ENCODE measurements at places on chromosomes 1 and 21.
A peak's percentile ranks its signal among the peaks of the same experiment; 100 is the strongest.

GRCh38 chr21:45827302-45827692, 154.3 kb upstream of the COL6A1 start:
- no peak for DNase-seq

DNA sequence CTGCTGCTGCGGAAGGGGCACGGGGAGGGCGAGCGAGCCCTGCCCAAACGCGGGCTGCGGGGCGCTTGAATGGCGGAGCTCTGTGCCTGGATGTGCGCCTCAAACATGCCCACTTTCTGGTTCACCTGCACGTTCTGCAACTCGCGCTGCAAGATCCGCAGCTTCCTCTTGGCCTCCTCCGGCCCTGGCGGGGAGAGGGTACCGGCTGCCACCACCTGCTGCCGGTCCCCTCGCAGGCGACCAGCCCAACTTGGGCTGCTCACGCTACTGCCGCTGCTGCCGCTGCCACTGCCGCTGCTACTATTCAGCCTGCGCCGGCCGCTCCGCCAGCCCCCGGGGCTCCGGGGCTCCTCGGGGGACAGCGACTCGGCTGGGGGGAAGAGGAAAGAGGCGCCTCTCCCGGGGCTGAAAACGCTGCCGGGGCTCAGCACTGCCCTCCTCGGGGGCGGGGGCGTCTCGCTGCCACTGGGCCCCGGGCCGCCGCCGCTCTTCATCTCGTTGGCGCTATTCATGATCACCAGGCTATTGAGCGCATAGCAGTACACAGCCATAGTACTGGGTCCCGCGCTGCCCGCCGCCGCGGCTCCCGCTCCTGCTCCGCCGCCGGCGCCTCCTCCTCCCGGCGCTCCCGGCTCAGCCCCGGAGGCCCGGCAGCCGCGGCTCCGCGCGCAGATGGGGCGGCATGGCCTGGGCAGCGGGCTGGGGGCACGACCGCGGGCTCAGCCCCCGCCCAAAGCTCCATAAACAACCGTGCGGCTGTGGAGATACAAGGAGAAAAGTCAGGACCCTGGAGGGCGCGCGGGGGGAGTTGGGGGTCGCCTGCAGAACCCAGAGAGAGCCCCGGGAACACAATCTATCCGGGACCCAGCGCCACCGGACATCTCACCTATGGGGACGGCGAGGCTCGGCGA, 1.9 kb downstream of the ITPKB start:
- DNase-seq = no peak

- DNase-seq = no peak
Observed at GRCh38 chr1:209717818-209718217, 13.2 kb downstream of the HSD11B1 start.

DNA sequence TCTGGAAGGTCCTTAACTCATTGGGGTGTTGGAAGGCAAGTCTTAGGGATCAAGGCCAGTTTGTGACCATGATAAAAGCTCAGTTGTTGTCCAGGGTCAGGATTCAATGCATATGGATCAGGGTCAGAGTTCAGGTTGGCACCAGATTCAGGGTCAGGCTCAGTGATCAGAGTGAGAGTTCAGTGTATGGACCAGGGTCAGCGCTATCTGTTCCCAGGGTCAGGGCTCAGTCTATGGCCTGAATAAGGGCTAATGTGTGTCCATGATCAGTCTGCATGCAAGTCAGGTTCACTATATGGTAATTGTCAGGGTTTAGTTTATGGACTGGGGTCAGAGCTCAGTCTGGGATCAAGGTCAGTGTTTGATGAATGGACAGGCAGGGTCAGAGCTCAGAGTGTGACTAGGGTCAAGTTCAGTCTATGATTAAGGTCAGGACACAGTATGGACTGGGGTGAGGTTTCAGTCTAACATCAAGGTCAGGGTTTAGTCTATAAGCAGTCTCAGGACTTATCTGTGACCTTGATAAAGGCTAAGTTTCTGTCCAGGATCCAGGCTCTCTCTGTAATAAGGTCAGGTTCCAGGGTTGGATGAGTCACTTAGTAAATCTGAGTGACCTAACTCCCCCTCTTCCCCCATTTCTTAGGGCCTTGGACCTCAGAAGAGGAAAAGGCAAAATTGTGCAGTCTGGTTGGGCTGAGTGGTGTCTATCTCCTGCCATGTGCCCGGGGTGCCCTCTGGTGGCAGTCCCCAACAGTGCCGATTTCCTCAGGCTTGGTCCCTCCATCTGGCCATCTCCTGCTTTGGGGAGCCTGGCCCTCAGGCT, 23.8 kb downstream of the KNCN start:
- DNase-seq = peak; percentile 53

- DNase-seq = no peak
Observed at GRCh38 chr1:117576236-117576635, 29.6 kb upstream of the TENT5C start.

DNA sequence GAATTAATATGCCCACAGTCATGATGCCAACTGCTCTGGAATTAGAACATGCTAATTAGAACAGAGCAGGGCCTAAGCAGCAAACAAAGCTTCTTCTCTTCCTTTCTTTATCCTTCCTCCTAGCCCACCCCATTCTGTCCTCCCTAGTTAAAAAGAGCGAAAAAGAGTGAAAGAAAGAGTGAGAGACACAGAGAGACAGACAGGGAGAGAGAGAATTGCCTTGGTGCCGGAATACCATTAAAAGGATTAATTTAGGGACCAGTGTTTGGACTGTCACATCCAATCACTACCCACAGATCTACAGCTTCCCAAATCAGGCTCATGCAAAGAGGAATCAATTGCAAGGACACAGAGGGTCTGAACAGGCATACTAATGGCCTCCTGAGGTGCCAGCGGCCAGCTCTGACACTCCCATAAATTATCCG, 7.0 kb downstream of the ERI3 start:
- no peak for DNase-seq

GRCh38 chr1:116150368-116150767, 39.2 kb downstream of the MAB21L3 start:
- DNase-seq = no peak

GRCh38 chr1:6040861-6041415, 4.8 kb upstream of the KCNAB2 start:
- no peak for DNase-seq

DNA sequence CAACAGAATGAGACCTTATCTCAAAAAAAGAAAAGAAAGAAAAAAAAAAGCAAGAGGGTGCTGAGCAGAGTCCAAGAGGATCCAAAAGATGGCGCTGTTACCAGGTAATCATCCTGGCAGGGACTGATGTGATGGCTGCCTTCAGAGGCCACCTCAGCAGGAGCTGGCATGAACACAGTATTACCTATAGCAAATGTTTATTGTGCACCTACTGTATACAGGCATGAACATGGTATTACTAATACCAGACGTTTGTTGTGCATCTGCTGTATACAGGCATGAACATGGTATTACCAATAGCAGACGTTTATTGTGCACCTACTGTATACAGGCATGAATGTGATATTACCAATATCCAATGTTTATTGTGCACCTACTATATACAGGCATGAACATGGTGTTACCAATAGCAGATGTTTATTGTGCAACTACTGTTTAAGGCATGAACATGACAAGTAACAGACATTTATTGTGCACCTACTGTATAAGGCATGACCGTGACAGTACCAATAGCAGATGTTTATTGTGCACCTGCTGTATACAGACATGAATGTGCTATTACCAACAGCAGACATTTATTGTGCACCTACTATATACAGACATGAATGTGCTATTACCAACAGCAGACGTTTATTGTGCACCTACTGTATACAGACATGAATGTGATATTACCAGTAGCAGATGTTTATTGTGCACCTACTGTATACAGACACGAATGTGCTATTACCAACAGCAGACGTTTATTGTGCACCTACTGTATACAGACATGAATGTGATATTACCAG, 115.1 kb upstream of the TMEM51 start:
- no peak for DNase-seq

DNA sequence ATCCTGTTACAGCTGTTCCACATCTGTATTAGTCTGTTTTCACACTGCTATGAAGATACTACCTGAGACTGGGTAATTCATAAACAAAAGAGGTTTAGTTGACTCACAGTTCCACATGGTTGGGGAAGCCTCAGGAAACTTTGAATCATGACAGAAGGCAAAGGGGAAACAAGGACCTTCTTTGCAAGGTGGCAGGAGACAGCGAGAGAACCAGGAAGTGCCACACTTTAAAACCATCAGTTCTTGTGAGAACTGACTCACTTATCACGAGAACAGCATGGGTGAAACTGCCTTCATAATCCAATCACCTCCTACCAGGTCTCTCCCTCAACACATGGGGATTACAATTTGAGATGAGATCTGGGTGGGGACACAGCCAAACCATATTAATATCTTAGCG, 110.3 kb upstream of the TRABD2B start:
- no peak for DNase-seq

- DNase-seq = no peak
Observed at GRCh38 chr1:20361805-20362381, 71.2 kb downstream of the VWA5B1 start.

- DNase-seq = peak; percentile 53
Observed at GRCh38 chr21:25421321-25422028, 185.8 kb downstream of the MRPL39 start.

GRCh38 chr21:44454747-44455523, at the start of gene LRRC3:
LRRC3 (plus strand) TSS chr21:44455510; CDS start chr21:44456645, 1,135 bp downstream.
- no peak for DNase-seq

DNA sequence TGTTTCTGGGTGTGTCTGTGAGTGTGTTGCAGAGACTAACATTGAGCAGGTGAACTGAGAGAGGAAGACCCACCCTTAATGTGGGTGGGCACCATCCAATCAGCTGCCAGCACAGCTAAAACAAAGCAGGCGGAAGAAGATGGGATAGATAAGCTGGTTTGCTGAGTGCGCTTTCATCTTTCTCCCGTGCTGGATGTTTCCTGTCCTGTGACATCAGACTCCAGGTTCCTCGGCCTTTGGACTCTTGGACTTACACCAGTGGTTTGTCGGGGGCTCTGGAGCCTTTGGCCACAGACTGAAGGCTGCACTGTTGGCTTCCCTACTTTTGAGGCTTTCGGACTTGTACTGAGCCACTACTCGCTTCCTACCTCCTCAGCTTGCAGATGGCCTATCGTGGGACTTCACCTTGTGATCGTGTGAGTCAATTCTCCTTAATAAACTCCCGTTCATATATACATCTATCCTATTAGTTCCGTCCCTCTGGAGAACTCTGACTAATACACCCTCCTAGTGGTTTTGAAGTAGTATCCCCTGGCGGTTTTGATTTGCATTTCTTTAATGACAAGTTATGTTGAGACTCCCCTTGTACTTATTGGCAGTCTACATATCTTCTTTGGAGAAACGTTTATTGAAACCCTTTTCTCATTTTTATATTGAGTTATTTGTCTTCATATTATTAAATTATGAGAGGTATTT, 546.6 kb upstream of the TMPRSS15 start:
- no peak for DNase-seq

DNA sequence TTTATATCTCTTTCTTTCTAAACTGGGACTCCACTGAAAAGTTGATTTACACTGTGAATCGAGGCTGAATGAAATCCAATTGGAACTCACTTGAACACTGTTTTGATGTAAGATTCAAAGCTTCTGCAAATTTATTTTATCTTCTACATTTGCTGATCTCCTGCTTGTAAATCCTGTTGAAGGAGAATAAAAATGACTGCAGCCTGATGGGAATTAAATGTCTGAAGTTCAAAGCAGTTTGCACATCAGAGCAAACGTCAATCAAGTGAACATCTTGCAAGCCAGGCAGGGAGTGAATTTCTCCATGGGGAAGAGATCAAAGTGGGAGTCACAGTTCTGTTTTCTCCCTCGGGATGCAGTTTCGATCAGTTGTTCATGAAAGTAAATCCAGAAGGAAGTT, 127.2 kb downstream of the CACHD1 start:
- no peak for DNase-seq

- DNase-seq = no peak
Observed at GRCh38 chr1:168636200-168636599, 59.8 kb downstream of the XCL1 start.

GRCh38 chr21:46368533-46369285, 44.8 kb downstream of the PCNT start:
- no peak for DNase-seq

GRCh38 chr1:87821335-87821697, 492.6 kb downstream of the LMO4 start:
- DNase-seq = no peak

GRCh38 chr1:66890621-66891020, 34.0 kb downstream of the DNAI4 start:
- no peak for DNase-seq

- DNase-seq = no peak
Observed at GRCh38 chr21:34909492-34910292, 139.4 kb downstream of the RUNX1 start.

- DNase-seq = no peak
Observed at GRCh38 chr1:182520736-182521135, 68.3 kb downstream of the RNASEL start.

GRCh38 chr1:12402842-12403241, 173.0 kb downstream of the VPS13D start:
- DNase-seq = no peak

DNA sequence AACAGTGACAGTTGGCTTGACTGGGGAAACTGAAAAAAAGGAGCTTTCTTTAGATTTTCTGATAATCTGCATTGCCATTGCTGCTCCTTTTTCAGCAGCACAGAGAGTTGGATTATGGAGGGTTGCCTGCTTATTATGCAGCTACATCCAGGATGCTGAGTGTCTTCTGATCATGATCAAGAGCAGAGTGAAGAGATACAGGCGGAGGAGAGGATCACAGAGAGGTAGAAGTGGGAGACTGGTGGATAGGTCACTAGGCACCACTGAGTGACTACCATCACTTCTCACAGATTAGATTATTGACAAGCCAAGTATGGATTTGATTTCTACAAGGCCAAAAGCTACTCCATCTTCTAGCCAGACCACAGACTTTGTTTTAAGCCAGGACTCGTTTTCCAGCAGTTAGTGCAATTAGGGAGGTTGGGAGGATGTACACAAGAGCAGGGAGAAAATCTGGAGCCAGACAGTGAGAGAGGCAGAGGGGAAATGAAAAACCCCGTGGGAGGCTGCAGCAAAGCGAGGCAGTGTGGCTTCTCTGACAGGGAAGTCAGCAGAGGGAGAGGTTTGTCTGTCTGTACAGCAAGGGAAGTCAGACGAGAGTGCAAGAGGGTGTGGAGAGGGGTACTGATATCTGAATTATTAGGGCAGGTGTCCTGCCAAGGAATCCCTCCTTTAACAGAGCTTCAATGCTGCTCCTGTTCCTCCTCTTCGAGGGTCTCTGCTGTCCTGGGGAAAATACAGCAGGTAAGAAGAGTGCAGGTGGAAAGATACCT, at the start of gene CD1E:
TSS of gene CD1E (plus strand) at position 592 of the 773 bp plus-strand sequence. CDS start at position 687, 95 bp downstream.
- no peak for DNase-seq

- no peak for DNase-seq
Observed at GRCh38 chr1:3369446-3370076, 84.9 kb upstream of the ARHGEF16 start.

GRCh38 chr1:2391931-2392509, 379 bp downstream of the RER1 start:
- DNase-seq = no peak

Data from NCI-H446 treated with DMSO at 0.1 percent for 48 hours (cell line).